Vagina (tissue), 2 donors: ENCODE measurements at places on chromosomes 4 and X. TPM values are rescaled to one million over a fixed set of nuclear protein-coding genes. Genes with fewer than 3 reads are reported as not detected.

- no peak overlapping the region for H3K4me3 ChIP-seq
- H3K27me3 ChIP-seq = no peaks in the 10 kb centered on the region
- H3K36me3 ChIP-seq = no peaks in the 10 kb centered on the region
- no peaks in the 10 kb centered on the region for H3K4me1 ChIP-seq
These were observed 10.6 kb downstream of the TSPAN6 start for GRCh38 chrX:100625985-100626491.

- peaks cover 51% of the 10 kb centered on the region for H3K4me1 ChIP-seq
- DNase-seq = no peak
- H3K4me3 ChIP-seq = peak overlapping the region; percentile 85
These were observed 581 bp downstream of the UBE2K start for GRCh38 chr4:39698424-39699009.

- no peaks in the 10 kb centered on the region for H3K36me3 ChIP-seq
- H3K4me3 ChIP-seq = no peak overlapping the region
- no peaks in the 10 kb centered on the region for H3K27me3 ChIP-seq
- H3K4me1 ChIP-seq = no peaks in the 10 kb centered on the region
- no peak for DNase-seq
- no peak overlapping the region for H3K27ac ChIP-seq
These were observed 202.9 kb downstream of the TEX13A start for GRCh38 chrX:105017641-105018040.

DNA sequence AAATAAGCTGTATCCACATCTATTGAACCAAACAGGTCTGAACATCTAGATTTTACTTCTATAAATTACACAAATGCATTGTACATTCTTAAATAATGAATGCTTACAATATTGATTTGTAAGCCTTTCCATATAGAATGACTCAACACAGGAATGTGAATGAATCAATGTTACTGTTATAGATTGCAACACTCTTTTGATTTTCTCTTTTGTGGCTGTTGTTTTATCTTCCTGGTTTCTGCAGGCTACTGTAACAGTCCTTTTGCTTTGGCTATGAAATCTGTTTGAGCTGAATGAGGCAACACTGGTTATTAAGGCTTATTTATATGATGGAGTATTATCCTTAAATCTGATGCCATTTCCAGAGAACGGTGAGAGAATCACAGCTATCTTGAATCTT lies 49.5 kb downstream of the GPR50 start:
- H3K27me3 ChIP-seq = no peaks in the 10 kb centered on the region
- H3K4me1 ChIP-seq = no peaks in the 10 kb centered on the region
- H3K27ac ChIP-seq = no peak overlapping the region
- DNase-seq = no peak
- no peak overlapping the region for H3K4me3 ChIP-seq

DNA sequence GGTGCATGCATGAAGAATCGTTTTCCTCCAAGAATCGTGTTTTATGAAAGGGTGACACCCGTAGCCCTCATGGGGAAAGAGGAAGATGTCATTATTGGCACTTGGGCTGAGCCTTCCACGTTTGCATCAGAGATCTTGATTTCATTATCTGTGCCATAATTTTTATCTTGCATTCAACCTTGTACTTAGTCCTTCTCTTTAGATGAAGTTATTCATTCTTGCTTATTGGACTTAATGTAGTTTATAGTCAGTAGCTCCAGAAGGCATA lies 66.8 kb downstream of the GAB1 start:
- DNase-seq = no peak
- no peak overlapping the region for H3K4me3 ChIP-seq
- H3K27me3 ChIP-seq = no peaks in the 10 kb centered on the region
- peak overlapping the region; percentile 31 for H3K27ac ChIP-seq
- H3K4me1 ChIP-seq = peaks cover 66% of the 10 kb centered on the region

GRCh38 chr4:41217374-41217773 lies 3.0 kb upstream of the APBB2 start:
- H3K27me3 ChIP-seq = no peaks in the 10 kb centered on the region
- H3K27ac ChIP-seq = no peak overlapping the region
- no peaks in the 10 kb centered on the region for H3K36me3 ChIP-seq

DNA sequence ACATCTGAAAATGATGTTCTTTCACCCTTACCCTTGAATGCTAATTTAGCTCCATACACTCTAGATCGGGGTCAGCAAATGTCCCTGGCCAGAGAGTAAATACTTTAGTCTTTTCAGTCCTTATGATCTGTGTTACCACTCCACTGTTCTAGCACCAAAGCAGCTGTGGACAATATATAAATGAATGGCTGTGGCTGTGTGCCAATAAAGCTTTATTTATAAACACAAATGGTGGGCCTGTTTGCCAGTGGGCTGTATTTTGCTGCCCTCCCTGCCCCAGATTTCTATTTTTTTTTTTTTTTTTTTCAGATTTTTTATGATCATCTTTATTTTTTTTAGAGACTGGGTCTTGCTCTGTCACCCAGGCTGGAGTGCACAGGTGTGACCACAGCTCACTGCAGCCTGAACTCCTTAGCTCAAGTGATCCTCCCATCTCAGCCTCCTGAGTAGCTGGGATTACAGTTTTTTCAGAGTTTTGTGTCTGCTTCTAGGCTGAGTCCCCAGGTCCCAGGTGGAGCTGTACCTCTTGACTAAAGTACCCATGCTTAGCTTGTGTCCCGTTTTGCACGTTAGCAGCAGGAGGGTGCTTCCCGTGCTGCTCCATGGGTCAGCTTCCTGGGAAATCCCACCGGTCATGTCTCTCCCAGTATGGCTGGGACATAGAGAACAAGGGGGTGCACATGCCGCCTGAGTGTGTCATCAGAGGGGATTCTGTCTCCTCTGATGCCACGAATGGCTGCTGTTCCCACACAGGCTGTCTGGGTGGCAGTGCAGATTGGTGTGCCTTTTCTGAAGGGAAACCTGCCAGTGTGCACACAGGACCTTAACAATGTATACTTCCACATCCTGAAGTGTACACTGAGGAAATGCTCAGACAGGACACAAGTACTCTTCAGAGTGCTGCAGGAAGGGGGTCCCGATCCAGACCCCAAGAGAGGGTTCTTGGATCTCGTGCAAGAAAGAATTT lies 16.0 kb upstream of the GRPEL1 start:
- H3K27ac ChIP-seq = no peak overlapping the region
- H3K27me3 ChIP-seq = no peaks in the 10 kb centered on the region
- H3K36me3 ChIP-seq = no peaks in the 10 kb centered on the region
- no peaks in the 10 kb centered on the region for H3K4me1 ChIP-seq
- DNase-seq = no peak

DNA sequence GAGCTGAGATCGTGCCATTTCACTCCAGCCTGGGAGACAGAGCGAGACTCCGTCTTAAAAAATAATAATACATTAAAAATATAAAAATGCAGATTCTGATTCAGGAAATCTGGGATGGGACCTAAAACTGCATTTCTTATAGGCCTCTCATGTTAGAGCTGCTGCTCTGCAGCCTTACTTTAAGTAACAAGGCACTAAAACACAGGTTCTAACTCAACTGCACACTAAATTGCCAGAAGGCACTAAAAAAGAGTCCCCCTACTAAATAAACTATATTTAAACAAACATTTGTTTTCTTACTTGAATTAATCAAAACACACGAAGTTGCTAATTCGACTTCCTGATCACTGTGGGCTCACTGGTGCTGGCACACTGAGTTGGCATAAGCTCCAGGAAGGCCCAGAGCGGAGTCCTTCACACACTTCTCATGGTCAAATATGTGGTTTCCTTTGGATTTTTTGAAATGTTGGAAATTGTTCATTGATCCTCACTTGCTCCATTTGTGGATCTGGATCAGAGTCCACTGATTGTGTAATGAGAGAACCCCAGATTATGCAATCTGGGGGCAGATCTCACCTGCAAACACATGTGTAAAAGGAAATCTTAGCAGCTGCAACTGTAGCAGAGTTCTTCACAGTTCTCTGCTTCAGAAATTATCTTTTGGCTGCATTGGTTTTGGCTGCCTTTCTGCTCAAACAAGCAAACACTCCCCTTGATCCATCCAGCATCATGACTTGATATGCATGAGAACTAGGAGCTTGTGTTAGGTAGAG lies 59.3 kb downstream of the AFF1 start:
- H3K36me3 ChIP-seq = no peaks in the 10 kb centered on the region
- no peaks in the 10 kb centered on the region for H3K27me3 ChIP-seq
- no peak for DNase-seq
- H3K4me1 ChIP-seq = peaks cover 6% of the 10 kb centered on the region

DNA sequence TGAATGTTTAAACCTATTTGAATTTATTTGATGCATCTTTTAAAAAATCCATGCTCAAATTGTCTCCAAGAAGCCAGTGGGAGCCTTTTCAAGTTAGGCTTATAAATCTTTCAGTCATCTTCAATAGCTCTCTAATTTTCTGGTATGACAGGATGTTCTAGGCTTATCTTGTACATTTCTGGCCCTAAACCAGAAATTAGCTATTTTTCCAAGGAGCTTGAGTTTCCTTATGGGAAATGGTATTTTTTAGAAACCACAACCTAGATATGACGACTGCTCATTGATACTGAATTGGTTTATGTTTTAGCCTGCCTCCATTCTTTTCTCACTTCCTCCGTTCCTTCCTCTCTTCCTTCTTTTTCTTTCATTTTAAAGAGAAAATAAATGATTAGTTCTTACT lies 172.3 kb downstream of the SPRY1 start:
- H3K4me3 ChIP-seq = no peak overlapping the region
- no peaks in the 10 kb centered on the region for H3K4me1 ChIP-seq
- H3K27me3 ChIP-seq = no peaks in the 10 kb centered on the region

- H3K4me3 ChIP-seq = no peak overlapping the region
- H3K36me3 ChIP-seq = no peaks in the 10 kb centered on the region
- H3K27ac ChIP-seq = no peak overlapping the region
- no peaks in the 10 kb centered on the region for H3K27me3 ChIP-seq
- no peaks in the 10 kb centered on the region for H3K4me1 ChIP-seq
- no peak for DNase-seq
These were observed 168.8 kb upstream of the FAM47A start for GRCh38 chrX:34300871-34301270.

GRCh38 chr4:67934628-67935027 lies 28.7 kb downstream of the TMPRSS11A start:
- no peaks in the 10 kb centered on the region for H3K36me3 ChIP-seq
- no peak for DNase-seq
- no peaks in the 10 kb centered on the region for H3K27me3 ChIP-seq
- H3K27ac ChIP-seq = no peak overlapping the region
- peaks cover 16% of the 10 kb centered on the region for H3K4me1 ChIP-seq

DNA sequence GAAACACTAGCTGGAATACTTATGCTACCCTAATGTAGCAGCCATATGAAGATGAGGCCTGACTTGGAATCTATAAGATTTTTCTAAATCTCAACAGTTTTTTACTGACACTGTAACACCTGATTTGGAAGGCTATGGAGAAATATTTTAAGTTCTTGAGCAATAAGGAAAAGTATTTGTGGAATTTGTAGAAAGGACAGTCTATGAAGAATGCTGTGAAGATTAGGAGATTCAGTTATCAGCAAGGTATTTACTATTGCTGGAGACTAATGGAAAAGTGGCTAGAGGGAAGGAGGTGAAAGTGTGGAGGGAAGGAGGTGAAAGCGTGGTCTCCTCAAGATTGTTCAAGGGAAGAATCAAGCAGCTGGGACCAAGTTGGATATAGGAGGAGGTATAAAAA lies 190.0 kb upstream of the EMCN start:
- no peaks in the 10 kb centered on the region for H3K36me3 ChIP-seq
- H3K4me3 ChIP-seq = no peak overlapping the region
- no peak overlapping the region for H3K27ac ChIP-seq
- no peaks in the 10 kb centered on the region for H3K27me3 ChIP-seq

- DNase-seq = peak; percentile 96
- H3K27me3 ChIP-seq = no peaks in the 10 kb centered on the region
- H3K27ac ChIP-seq = peak overlapping the region; percentile 95
- peaks cover 82% of the 10 kb centered on the region for H3K4me1 ChIP-seq
These were observed 5.4 kb downstream of the SCARB2 start for GRCh38 chr4:76208005-76208765.

DNA sequence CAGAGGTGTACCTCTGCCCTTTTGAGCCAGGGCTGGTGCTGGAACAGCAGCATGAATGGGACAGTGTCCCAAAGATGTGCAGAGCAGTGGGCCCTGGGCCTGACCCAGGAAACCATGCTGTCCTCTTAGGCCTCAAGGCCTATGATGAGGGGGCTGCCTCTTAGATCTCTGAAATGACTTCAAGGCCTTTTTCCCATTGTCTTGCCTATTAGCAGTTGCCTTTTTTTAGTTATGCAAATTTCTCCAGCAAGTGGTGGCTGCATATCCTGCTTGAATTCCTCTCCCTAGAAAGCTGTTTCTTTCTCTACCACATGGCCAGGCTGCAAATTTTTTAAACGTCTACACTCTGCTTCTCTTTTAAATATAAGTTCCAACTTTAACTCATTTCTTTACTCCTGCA lies 160.3 kb downstream of the CFAP299 start:
- no peaks in the 10 kb centered on the region for H3K27me3 ChIP-seq
- DNase-seq = no peak
- H3K36me3 ChIP-seq = no peaks in the 10 kb centered on the region
- no peak overlapping the region for H3K27ac ChIP-seq

DNA sequence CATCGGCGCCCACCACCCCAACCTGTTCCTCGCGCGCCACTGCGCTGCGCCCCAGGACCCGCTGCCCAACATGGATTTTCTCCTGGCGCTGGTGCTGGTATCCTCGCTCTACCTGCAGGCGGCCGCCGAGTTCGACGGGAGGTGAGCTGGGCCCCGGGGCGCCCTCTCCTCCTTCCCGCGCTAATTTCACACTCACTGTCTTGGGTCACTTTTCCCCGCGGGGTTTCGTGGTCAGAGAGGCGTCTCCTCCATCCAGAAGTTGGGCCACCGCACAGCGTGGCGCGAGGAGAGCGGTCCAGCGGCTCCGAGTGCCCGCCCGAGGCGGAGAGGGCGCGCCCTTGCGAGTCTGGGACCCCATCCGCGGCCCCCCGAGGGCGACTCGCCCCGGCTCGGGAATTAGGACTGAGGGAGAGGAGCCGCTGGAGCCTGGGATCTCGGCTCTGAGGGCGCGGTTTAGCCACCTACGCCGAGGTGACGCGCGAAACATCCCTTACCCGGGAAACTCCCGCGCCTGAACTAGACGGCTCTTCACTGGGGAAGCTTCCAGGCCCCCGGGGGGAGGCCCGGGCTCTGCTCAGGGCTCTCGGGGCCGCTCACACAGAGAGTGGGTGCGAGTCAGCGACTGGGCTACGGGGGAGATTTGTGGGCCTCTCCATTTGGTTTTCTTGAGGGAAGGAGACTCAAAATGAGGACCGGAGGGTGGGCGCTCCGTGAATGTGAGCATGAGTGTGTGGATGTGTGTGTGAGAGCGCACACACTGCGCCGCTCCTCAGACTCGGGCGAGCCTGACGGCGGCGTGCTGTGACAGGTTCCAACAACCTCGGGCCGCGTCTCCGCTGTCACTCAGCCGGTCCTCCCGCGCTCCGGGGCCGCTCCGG lies 551 bp downstream of the NPNT start:
- no peaks in the 10 kb centered on the region for H3K36me3 ChIP-seq
- H3K27me3 ChIP-seq = no peaks in the 10 kb centered on the region
- H3K4me3 ChIP-seq = peak overlapping the region; percentile 60
- H3K4me1 ChIP-seq = peaks cover 24% of the 10 kb centered on the region
- peak overlapping the region; percentile 81 for H3K27ac ChIP-seq

SLIT2 gene
- 29.2 TPM for total RNA-seq

SSX2 gene
- not detected for total RNA-seq

POLR2B gene
- 56.5 TPM for total RNA-seq

FAM236C gene
- total RNA-seq = not detected

TNIP3 gene
- total RNA-seq = not detected

ZNF185 gene
- total RNA-seq = 98.2 TPM

NALF2 gene
- total RNA-seq = 0.49 TPM

NSUN7 gene
- 5.6 TPM for total RNA-seq

MSANTD1 gene
- total RNA-seq = 0.49 TPM

SMPX gene
- total RNA-seq = not detected

CTAG1B gene
- not detected for total RNA-seq
